Bronchial epithelial cell (primary cell): ENCODE measurements at places on chromosomes 1 and 21. TPM values are rescaled to one million over a fixed set of nuclear protein-coding genes. Genes with fewer than 3 reads are reported as not detected.

Gene SLAMF6
- not detected in 2 replicates for total RNA-seq

GRCh38 chr21:37358397-37358796 is 8.2 kb upstream of the DYRK1A start:
- peak; percentile 28 for DNase-seq

DNA sequence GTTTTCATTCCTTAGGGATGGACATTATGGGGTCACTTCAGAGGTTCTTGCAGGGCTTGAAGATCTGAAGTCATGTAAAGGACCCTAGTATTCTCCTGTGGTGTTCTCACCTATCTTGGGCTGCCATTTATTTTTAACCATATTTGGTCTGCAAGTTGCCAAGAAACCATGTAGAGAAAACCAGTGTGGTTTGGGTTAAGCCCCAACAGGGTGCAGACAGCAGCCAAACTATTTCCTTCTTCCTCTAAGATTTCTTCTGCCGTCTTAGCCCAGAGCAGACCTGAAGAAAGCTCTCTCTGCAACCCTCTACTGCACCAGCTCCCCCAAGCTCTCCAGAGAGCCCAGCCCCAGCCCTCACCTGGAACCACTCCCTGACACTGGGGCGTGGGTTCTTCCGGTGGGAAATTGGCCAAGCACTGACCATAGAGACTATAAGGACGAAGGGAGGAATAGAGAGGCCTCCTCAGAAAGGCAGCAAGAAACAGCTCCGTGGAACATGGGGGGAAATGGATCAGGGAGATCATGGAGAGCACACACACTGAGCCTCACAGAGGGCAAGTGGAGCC is 136.6 kb downstream of the SYF2 start:
- DNase-seq, result no peak

DNA sequence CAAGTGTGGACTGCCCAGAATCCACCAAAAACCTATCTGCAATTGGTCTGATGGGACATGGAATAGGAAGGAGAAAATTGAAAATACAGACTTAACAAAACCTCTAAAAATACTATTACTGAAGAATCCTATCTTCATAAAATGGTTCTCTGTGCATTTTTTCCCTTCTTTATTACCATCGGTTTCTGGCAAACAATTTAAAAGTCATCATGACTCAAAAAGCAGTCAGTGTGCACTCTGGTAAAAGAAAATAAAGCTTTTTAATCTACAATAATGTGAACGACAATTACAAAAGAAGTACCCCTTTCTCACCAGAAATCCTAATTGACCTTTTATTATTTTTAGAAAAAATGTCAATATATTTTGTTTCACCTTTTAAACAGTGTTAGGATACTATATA is 186.3 kb downstream of the TPR start:
- peak; percentile 47 for DNase-seq
